Stimulated activated CD4-positive, alpha-beta T cell treated with anti-CD3 and anti-CD28 coated beads, Interleukin-12 subunit alpha, Interleukin-12 subunit beta, amount 100 ng/mL, for 48 hours (primary cell): ENCODE measurements at places on chromosomes 12 and 14.
A peak's percentile ranks its signal among the peaks of the same experiment; 100 is the strongest.

DNA sequence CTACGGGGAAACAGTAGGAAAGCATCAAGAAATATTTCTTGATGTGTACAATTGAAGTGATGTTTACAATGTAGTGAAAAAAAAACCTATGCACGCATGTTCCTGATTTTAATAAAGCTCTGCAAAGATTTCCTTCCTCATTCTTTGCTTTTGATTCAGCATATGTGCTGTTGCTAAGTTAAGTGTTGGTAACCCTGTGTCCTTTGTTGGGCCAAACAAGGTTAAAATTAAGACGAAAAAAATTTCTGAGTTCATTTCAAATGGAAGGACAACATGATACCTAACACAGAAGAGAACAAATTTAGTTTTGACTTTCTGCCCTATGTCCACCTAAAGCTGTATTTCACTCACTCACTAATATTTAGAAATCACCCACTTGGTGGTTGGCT is 62.8 kb downstream of the PPP2R5C start:
- DNase-seq, result no peak

- no peak for DNase-seq
Measured at GRCh38 chr12:102888511-102888910, 28.5 kb downstream of the PAH start.

GRCh38 chr14:30681752-30682355 is 59.7 kb downstream of the SCFD1 start:
- no peak for DNase-seq

- no peak for DNase-seq
Measured at GRCh38 chr12:106962286-106962685, 6.6 kb downstream of the TMEM263 start.

DNA sequence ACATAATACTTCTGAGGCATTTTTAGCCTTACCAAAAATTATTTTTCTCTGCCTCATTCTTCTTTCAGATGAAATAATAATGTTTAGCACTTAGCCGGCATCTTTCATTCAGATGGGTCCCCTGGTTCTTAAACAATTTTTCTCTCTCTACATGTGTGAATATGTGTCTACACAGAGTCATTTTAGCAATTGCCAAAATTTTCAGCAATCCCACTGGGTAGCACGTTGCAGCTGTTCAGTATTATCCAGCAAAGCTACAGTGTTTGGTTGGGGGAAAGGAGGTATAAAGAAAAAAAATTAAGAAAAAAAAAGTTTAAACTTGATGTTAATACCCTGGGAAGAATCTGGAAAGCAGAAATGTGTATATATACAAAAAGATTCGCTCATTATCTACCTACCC is 160.5 kb upstream of the TRHDE start:
- DNase-seq, result no peak

DNA sequence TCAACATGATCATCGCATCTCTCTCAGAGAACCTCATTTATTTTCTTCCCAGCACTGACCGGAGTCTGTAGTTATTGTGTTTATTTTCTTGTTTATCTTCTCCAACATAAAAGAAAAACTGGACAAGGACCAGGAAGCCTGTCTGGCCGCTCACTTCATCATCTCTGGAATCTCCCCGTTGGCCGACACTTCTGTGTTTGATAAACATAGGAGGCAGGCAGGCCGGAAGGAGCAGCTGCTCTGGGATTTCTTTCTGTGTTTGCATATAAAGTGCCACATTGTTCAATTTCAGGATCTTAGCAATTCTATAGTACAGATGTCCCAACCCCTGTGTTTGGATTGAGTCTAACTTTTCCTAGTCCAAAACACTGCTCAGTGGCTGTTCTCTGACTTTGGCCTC is 53.3 kb downstream of the ACACB start:
- DNase-seq, result no peak

- no peak for DNase-seq
Measured at GRCh38 chr12:103334466-103334865, 161.3 kb downstream of the C12orf42 start.

- DNase-seq, result no peak
Measured at GRCh38 chr14:101228949-101229541, 325.5 kb upstream of the RTL1 start.

GRCh38 chr12:95192271-95192670 is 25.0 kb downstream of the FGD6 start:
- DNase-seq, result no peak

GRCh38 chr12:43964033-43964432 is 128.2 kb downstream of the TMEM117 start:
- DNase-seq, result no peak

DNA sequence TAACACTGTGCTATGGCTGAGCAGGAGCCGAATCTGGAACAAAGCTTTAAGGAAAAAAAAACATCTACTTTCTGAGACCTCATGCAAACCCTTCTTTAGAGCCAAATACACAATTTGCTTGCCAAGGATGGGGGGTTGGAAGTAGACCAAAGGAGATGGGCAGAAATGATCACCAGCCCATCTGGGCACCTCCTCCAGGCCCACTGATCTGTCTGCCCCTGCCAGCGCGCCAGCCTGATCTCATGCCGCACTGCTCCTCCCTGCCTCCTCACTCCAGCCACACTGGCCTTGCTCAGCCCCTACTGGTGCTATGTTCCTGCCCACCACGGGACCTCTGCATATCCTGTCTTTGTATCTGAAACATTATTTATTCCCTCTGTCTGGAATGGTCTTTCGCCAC is 24.8 kb upstream of the RAB35 start:
- DNase-seq, result no peak

- peak; percentile 54 for DNase-seq
Measured at GRCh38 chr12:13347241-13348043, 150.9 kb downstream of the EMP1 start.

DNA sequence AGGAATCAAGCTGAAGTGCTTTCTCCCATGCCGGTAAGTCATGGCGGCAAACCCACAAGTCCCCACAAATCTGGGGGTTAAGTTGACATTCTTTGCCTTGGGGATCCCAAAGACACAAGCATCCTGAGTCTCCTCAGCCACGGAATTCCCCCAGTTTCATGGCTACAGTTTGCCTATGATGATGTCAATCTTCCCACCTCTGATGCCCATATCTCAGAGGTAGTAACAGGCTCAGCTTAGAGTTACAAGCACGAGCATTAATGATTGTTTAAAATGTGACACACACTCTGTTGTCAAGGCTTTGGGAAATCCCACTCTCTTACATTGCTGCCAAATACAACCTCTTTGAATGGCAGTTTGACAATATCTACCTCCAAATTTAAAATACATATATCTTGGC is 22.3 kb downstream of the NOS1 start:
- no peak for DNase-seq

- DNase-seq, result peak; percentile 41
Measured at GRCh38 chr14:53109105-53110041, 43.8 kb downstream of the DDHD1 start.

DNA sequence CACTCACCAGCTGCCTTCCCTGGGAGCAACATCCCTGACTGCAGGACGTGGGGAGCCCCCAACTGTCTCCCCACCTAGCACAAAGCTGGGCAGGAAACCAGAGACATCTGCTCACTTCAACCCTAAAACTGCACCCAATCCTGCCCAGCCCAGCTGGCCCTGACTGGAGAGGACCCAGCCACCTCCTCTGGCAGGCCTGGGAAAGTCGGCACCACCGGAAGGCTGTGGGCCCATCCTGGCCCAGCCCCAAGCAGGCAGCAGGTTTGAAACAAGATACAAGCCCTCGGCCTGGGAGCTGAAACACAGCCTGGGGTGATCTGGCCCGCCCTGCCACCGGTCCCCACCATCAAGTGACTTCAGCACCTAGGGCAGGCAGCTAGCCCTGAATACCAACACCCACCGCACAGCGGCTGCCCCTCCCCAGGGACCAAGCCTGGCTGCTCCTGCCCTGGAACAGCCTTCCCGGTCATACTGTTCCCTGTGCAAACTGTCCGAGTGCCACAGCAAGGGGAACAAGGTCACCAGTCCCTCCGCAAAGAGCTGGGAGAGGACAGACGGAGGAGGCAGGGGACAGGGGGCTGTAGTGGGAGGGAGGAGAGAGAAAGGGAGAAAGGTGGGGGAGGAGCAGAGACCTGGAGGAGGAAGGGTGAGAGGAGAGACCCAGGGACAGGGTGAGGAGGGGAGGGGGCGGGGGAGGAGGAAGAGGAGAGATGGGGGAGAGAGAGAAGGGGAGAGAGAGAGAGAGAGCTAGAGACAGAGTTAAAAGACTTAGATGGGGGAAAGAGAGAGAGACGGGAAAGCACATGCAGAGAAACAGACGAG is 115.7 kb downstream of the RFLNA start:
- no peak for DNase-seq

GRCh38 chr12:97397008-97397407 is 65.6 kb upstream of the RMST start:
- DNase-seq, result no peak

DNA sequence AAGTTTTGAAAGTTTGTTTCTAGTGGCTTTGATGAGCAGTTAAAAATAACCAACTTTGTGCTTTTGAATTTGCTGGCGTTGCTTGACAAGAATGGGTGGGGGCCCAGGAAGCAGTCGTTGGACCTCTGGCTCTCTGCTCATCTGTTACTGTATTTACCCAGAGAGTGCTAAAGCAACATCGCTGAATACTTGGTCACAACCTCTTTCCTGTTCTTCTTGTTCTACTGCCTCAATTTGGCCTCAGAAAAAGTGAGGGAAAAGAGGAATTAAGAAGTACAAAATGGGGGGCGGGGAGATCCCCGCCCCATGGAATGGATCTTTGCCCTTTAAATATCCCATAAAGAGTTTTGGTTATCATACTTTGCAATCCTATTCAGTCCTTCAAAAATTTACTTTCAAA is 221.5 kb upstream of the G2E3 start:
- DNase-seq, result no peak

DNA sequence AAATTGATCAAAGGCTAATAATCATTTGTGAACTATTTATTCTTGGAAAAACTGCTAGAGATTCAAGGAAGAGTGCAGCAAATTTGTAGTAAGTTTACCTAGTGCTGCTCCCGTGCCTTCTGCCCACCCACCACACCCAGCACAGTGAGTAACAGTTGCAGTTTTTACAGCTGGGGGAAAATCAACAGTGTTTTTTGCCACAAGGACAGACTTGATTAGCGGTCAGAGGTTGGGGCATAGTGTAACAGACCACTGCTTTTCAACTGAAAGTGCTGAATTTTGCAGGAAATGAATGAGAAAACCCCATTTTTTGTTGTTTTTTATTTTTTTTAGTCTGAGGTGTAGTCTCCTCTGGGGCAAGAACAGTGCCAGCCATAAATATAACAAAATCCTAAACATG is 7.5 kb upstream of the KLRK1 start:
- no peak for DNase-seq

DNA sequence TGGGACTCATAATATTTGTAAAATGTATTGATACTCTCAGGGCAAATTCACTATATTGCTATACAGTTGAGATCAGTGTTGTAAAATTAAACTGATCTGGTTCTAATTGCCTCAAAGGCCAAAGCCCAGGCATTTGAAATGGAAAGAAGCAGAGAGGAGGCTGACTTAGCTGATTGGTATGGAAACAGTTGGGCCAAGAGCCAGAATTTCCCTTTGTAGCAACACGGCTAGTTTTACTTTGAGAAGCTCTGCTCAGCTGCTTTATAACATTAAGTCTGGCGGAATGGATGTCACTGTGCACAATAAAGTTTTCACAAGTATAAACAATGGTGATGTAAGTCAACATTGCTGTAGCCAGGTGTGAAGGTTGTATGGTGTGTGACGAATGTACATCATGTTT is 186.4 kb downstream of the MSRB3 start:
- no peak for DNase-seq

- DNase-seq, result no peak
Measured at GRCh38 chr12:68176257-68176656, 16.7 kb upstream of the IFNG start.

- DNase-seq, result no peak
Measured at GRCh38 chr12:123118497-123118896, 32.4 kb downstream of the PITPNM2 start.

DNA sequence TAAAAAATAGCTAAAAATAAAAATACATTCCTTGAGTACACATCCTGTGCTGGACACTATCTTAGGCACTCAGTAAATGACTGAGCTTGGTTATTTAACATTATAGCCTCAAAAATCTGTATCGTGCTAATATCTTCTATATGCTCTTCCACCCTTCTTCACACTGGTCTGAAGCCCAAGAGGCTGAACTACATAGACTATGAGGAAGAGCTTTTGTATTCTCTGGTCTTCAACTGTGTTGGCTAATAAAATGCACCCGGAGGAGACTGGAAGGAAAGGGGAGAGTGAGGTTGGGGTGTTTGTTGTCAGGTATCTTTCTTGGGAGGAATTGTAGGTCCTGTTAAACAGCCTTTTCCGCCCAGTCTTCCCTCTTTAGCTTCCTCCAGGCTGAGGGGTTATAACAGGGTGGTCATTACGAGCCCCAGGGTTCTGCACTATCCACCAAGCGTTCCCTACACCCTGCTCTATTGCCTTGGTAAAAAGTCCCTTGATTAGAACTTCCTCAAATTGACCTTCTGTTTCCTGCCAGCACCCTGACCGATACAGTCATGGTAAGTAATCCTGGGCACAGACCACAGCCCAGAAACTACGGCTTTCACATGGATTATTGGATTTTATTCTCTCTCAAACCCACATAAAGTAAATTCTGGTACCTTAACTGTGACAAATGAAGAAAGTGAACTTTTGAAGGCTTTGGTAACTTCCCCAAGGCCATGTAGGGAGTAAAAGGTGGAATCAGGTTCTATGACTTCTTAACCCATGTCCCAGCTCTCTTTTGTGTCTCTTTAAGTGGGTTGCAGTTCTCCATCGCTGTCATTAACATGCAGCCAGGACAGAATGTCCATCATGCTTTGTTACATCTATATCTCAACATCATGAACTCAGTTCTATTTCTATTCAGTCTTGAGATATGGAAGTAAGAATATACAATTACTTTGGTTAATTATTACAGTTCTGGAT is 71.3 kb downstream of the PTHLH start:
- DNase-seq, result no peak

- no peak for DNase-seq
Measured at GRCh38 chr14:24132061-24132685, 1.7 kb downstream of the FITM1 start.

DNA sequence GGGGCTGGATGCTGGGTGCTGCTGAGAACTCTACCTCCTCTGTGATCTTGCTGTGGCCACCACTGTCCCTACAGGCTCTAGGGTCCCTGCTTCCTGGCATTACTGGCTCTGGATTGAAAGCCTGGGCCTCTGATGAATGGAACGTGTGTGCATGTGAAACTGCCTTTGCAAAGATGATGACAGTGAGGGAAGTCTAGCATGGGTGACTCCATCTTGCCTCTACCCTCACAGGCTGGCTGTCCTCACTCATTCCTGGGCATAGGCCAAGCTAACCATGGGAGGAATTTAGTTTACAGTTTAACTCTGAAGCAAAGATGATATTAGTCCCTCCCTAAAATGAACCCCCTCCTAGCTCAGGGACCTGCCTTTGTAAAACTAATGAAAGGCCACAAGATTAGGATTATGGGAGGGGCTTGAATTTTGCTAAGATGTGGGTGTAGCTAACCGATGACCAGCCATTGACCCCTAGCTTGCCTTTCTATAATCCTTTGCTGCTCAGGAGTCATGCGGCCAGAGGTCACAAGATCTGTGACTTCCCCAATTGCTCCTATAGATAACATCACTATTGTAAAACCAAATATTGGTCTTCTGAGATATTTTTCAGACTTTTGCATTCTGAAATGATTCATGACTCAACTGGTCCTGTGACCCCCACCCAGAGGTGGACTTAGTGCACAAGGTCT is 2.2 kb upstream of the C1S start:
- no peak for DNase-seq
